ENCODE measurements at places on chromosomes 1 and 21.

DNA sequence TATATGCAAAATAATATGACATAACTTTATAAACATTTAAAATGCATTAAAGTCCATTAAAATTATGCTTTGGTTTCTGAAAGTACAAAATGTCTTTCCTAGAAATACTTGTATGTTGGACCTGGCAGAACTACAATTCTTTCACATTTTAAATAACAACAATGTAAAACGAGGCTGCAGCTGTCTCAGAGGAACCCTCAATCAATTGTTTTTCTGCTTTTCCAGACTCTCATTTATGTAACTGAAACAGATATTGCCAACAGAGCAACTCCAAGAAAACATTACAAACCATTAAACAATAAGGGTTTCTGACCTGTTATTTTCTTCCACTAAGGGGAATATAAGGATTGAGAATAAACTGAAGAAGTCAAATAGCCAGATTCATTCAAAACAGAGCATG, 1193.4 kb downstream of the NCAM2 start:
- DNase-seq = no peak

DNA sequence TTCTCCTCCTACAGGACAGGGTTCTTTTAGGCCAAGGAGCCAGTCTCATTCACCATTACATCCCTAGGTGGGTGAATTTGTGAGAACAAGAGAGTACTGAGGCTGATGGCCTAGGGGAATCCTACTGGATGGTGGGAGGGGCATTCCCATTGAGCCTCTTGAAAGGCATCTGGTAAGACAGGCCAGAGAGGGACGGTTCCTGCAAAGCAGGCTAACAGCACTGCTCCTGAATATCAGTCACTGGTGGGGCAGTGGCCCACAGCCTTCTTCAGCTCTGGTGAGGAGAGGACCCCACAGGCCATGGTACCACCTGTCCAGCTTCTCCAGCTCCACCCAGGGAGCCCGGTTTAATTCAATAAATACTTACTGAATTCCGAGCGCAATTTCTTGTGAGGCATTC, 125.9 kb upstream of the EDN2 start:
- no peak for DNase-seq

DNA sequence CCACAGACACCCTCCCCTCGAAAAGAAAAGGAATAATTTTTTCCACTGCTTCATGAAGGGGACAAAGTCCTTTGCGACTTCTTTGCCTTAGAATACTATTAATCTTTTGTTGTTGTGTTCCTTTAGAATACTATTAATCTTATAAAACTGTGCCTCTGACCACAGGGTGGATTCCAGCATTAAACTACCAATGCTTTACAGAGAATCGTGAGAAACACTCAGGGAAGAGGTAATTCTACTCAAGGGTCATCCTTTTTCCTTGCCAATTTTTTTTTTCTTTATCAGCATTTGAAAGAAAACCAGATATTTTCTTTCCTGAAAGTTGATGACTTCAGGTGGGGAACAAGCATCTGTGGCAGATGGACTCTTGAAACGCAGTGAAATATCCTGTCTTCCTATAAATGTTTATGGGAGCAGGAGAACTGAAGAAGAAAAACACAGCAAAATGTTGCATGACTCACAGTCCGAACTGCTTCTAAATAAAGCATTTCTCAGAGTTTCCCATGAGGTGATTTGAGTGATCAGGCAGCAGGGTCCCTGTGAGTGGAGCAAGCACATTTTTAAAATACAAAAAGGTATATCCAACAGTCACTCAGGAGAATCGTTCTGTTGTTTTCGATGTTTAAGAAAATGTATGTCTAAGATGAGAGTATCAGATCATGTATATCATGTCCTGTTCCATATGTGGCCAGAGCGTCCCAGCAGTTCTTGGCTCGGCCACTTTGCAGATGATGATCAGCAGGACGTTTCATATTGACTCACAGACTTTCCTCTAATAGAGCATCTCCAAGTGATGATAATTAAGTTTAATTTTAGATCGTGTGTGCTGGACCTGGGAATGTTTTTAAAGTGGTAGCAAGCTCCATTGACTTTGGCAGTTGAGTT, 154.2 kb upstream of the RUNX1 start:
- DNase-seq = no peak

GRCh38 chr1:228744356-228744755, 9.1 kb downstream of the RHOU start:
- no peak for DNase-seq

DNA sequence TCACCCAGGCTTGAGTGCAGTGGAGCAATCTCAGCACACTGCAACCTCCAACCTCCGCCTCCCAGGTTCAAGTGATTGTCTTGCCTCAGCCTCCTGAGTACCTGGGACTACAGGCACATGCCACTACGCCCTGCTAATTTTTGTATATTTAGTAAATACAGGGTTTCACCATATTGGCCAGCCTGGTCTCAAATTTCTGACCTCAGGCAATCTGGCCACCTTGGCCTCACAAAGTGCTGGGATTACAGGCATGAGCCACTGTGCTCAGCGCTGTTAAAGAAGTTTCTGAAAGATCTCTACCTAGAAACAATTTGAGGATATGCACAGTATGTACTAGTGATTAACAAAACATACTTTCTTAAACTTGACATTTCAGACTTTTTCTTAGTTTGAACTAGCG, 182.6 kb upstream of the ESRRG start:
- no peak for DNase-seq

GRCh38 chr1:216722821-216723220, 408 bp downstream of the ESRRG start:
- DNase-seq = no peak

DNA sequence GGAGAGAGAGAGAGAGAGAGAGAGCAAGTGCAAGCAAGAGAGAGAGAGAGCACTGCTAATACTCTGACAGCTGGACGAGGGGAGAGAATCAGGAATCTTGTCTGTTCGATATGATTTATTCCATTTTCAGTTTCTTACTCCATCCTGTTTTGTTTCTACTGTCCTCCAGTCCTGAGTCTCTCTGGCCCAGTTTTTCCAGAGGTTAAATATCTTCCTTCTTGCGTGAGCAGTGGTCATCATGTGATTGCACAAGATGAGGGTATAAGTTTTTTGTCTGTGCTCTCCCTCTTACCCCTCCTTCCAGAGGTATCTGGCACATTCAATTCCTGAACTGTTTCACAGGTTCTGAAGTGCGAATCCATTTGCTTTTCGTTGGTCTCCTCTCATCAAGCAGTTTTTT, 16.8 kb downstream of the UBE2U start:
- DNase-seq = no peak

GRCh38 chr1:89659322-89660081, 26.6 kb downstream of the LRRC8C start:
- DNase-seq = no peak

DNA sequence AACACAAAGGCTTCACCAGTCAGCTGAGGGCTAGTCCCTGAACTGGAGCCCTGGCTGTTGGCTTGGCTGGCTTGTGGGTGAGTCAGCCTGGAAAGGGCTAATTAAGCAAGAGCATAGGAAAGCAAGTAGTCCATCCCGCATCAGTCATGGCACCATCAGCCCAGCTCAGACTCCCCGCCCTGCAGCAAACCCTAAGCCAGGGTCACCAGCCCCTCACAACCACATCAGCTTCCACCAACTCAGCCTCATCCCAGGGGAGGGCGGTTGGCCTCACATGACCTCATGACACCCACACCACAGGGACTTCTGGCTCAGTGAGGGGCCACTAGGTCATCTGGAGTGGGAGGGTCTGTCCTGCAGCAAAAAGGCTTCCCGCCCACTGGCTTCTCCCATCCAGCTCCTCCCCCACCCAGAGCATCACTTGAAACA, 7.0 kb upstream of the SPATC1L start:
- DNase-seq = no peak

DNA sequence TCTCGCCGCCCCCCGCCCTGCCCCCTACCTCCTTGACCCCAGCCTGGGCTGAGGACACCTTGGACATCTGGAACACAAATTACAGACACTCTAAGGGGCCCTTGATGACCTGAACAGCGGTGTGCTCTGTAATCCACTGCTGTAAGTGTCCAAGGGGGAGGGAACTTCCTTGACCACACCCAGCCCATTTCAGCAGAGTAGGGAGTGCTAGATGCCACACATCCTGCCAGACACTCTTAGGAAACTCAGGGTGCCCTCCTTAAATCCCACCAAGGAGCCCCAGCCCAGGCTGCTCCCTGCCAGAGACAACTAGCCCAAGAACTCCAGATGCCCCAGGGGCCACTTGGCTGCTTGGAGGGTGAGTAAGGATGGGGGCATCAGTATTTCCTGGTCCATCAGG, 282.2 kb downstream of the RRAGC start:
- no peak for DNase-seq

DNA sequence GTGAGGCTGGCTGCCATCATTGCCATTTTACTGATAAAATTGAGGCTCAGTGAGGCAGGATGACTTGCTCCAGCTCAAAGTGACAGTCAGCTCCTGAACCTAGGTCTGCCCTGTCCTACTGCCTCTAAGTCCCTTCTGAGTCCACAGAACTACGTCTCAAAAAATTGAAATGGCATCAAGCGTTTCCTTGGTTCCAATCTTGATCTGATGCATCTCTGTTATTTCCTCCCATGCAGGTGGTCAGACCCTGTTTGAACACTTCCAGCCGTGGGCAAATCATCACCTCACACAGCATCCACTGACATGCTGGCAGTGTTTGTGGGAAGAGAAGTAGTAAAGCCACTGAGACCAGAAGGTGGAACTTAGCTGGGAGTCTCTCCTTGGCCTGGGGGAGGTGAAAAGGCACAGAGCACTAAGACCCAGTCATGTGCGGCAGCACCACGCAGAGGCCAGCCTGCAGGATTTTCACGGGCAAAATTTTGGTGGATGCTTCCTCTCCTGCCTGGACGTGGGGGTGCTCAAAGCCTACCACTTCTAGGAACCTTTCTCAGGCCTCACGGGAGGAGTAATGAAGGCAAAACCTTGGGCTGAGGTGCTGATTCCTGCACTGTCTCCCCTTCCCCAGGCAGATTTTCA, 7.8 kb upstream of the CPLANE2 start:
- no peak for DNase-seq

GRCh38 chr1:3245344-3245743, 176.3 kb downstream of the PRDM16 start:
- DNase-seq = no peak

DNA sequence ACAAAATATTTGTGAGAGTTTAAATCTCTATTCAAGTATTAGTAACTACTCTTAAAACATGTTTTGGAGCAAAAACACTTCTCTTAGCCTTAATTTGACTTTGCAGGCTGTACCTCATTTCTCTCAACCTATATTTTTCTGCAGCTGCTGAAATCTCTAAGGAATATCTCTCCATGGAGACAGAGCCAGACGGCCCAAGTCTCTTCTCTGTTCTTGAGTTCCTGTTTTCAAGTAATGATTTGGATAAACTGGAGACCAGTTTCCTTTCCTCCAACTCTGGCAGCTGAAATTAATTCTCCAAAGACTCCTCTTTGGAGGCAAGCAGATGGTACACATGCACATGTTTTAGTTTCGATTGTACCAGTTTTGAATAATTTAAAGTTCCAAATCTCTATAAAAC, 659.7 kb upstream of the NEGR1 start:
- DNase-seq = no peak

DNA sequence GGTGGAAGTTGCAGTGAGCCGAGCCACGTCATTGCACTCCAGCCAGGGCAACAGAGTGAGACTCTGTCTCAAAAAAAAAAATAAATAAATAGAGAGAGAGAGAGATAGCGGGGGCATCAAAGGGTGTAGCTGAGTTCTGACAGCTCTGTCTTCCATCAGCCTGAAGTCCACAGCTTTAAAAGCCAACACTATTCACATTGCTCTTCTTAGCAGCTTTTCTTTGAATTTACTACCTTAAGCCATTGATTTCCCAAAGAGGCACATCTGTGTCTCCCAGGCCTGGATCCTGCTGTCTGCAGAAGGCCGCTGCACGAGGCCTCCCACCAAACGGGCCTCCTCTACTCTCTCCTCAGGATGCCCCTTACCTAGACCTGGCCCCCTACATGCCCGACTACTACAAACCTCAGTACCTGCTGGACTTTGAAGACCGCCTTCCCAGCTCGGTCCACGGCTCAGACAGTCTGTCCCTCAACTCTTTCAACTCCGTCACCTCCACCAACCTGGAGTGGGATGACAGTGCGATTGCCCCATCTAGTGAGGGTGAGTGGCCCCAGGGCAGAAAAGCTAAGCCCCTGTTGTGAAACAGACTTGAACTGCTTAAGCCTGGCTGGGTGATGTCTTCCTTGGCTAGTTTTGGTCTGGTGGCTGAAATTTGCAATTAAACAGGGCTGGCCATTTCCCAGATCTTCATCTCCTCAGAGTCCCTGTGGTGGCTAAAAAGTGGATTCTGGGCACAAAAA, 16.5 kb upstream of the SLC25A34 start:
- DNase-seq = no peak

- no peak for DNase-seq
Observed at GRCh38 chr21:15495965-15496364, 233.8 kb upstream of the USP25 start.

GRCh38 chr1:104056786-104057185, 307.1 kb downstream of the AMY1C start:
- no peak for DNase-seq

GRCh38 chr1:9028921-9029705, 2.9 kb upstream of the SLC2A7 start:
- no peak for DNase-seq

- no peak for DNase-seq
Observed at GRCh38 chr1:110375490-110375889, 15.3 kb downstream of the SLC16A4 start.

DNA sequence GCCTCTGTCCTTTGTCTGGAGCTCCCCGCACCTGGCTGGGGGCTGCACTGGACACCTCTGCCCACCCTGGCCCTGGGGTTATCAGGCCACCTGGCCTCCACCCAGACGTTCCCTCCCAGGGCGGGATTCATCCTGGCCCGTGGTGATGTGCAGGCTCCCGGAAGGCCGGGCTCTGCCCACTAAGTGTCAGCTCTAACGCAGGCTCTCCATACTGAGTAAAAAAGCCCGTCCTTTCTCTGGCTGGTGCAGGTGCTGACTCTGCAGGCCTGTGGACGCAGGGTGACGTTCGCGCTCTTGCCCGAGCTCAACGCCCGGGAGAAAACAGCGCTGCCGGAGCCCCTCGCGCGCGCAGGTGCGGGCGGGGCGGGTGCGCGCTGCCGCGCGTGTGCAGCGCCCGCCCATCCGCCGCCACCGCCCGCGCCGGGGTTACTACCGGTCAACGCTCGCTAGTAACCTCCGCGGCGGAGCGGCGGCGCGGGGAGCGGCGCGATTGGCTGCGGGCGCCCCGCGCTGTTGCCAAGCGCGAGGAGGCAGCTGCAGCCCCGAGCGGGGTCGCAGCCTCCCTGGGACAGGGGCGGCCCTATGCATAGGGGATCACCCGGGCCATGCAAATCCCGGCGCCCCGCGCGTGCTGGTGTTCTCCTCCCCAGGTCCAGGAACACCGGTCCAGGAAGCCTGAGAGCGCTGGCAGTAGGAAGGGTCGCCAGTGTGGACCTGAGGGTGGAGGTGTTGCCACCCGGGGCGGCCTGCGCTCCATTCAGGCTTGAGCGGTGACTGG, 15.7 kb downstream of the ABCG1 start:
- no peak for DNase-seq

GRCh38 chr1:230855886-230856285, 12.4 kb downstream of the C1orf198 start:
- DNase-seq = no peak
